ENCODE measurements at places on chromosomes 3 and 15.

DNA sequence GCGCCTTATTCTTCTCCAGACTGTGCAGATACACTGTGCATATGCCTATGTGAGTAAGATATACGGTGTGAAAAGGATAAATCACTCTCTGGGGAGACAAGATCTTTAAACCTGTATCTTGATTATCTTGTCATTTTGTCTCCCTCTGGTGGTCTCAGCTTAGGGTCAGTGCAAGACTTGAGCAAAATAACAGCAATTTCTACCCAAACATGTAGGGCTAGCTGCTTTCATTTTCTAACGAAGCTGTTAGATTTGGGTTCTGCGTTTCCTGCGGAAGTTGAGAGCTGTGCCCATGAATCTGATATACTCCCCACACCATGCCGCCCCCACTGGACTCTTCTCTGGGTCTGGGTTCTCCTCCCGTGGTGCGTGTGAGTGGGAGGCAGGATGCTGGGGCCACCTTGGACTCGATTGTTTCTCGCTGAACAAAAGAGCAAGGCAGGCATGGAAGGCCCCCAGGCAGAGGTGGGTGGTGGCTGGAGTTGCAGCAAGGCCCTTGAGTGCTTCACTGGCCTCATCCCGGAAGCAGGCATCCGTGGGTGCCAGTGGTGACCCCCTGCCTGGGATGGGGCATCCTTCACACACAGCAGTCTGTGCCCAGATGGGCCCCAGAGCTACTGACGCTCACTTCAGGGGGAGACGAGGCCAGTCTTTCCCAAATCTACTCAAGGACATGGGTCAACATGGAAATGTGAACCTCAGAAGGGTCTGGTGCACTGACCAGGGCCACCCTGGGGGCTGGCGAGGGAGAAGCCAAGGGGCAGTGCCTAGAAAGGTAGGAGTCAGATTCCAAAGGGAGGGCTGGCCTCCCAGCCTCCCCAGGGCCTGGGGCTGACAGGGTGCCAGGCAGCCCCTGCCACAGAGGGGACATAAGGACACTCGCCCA, 179.6 kb downstream of the NSMCE3 start:
- no peak for DNase-seq

DNA sequence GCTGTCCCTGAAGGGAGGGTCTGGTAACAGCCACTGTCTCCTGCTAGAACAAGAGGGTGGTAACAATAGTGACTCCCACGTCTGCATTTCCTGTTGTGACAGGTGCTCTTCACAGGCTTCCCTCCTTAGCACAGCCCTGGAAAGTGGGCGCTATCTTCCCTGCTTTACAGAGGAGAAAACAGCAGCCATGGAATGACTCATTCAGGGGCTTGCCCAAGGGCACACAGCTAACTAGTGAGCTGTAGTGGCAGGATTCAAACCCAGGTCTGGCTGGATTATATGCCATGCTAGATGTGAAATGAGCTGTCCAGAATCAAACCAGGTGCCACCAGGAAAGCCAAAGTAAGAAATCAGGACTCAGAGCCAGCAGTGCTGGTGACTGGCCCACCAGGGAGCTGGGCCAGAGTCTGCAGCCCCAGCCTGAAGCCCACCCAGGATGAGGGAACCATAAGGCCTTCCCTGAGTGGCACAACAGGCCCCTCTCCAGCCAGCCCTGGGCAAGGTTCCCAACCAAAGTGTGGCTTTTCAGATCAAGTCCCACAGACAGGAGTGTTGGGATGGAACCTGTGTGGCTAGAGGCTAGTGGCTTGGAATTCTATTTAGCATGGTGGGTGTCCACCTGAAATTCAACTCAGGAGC, 102.4 kb downstream of the ETFA start:
- DNase-seq, result no peak

DNA sequence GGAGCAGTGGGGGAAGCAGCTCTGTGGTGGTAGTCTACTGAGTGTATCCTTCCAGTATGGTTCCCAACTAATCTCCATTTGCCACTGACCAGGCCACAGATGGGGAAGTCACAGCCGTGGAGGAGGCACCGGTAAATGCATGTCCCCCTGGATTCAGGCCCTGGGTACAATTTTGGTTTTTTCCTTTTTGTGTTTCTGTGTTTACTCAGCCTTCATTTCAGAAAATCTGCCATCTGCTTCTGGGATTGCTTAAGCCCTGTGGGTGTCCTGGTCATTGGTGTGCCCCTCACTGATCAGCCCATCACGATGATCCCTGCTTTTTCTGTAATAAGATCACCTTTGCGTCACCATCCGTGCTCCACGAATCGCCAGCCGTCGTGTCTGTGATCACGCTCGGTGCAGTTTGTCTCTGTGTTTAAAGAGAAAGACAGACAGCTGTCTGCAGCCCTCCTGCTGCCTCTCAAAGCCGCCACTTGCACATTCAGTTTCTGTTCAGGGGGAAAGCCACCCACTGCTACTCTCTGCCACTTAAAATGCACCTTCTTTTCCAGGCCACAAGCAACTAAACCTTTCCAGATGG, 68.9 kb downstream of the DNASE1L3 start:
- DNase-seq, result no peak

DNA sequence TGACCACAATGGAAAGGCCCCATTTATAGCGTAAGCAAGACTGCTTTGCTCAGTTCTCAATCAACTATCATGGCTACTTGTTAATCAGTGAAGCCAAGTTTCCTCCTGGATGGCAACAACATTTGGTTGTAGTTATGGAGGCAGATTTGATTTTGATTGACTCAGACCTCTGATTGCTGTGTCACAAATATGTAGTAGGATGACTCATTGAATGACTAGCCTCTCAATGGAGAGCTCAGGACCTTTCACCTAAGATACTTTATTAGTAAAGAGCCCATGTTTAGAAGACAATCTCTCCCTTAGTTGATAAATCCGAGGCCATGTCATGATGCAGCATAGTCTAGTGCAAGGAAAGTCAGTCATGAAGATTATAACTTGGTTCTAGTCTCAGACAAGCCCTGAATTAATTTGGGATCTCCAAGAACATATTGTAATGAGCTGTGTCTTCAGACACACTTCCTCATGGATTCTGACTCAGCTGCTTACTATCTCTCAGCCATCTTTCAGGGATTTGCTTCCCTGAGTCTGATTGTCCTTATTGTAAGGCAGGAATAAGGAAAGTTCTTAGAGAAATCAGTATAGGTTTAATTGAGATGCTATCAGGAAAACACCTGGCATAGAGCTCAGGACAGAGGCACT, 397.4 kb upstream of the TMCO5A start:
- DNase-seq, result no peak

DNA sequence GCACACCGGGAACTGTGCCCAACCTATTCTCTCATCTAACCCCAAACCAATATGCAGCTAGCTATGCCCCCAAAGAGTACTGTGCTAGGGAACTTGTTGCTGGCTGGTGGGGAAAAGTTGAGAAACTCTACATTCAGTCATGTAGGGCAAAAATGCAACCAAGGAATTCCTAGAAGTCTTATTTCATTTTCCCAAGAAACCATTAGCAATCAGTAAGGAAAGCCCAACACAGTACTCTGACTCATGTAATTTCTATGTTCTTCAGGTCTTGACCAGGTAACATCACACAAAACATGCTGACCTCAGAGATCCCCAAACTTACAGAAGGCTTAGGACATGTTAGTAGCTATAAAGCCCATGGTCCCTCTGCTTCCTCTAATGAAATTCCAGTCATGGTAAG, 52.1 kb downstream of the TASOR start:
- DNase-seq, result no peak

DNA sequence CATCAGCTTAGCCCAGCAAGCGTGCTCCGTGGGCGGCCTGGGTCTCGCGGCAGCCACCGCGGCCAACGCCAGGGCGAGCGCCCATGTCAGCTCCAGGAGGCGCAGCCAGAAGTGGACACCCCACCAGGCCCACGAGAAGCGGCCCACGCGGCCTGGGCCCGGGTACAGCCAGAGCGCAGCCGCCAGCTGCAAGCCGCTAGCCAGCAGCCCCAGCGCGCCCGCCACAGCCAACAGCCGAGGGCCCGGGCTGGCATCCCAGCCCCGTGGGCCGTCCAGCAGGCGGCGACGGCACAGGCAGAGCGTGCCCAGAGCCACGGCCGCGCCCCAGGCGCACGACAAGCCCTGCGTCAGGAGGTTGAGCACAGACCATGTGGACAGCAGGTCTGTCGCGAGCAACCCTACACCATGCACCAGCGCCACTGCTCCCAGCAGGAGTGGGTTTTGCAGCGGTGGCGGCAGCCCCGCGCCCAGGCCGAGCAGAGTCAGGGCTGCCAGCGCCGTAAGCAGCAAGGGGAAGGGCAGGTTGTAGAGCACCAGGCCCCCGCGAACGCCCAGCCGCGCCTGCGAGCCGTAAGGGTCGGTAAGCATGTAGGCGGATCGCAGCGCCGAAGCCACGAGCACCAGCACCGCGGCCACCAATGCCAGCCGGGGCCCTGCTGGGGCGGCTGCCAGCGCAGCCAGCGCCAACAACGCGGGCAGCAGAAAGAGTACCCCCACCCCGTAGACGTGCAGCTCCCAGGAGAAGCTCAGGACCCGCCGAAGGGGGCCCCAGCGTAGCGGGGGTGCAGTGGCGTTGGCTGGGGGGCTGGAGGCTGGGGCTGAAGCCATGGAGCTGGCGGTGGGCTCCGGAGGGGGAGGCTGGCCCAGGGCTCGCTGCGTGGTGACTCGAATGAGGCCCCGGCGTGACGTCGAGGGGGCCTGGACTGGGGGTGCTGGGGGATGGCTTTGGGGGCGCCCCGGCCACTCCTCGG, 4.9 kb downstream of the PRRT3 start:
- DNase-seq, result no peak

DNA sequence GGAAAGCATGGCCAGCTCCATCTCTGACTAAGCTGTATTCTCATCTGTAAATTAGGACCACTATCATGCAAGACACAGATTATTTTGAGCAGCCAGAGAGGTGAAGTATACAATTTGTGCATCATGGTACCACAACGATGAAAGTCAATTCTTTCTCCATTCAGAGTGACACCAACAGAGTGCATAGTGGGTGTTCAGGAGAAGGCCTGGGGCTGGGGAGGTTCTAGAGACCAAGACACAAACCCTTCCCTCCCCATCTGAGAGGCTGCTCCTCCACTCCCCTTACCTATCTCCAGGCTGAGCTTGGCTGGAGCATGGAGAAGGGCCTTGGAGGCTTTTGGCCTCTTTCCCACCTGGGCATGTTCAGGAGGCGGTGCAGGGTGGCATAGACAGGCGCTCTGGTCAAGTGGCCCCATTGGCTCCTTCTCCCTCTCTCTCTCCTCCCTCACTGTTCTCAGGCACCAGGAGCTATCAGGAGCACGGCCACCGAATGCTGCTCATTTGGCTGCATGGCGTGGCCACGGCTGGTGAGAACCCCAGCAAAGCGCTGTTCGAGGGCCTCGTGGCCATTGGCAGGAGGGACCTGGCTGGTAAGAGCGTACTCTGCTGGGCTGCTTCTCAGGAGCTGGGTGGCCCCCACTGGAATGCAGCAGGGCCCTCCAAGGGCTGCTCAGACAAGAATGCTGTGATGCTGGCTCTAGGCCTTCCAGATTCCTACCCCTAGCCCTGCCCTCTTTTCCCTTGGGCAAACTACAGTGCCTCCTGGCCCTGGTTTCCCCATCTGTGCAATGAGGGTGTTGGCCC, 37.9 kb downstream of the ANKDD1A start:
- no peak for DNase-seq

DNA sequence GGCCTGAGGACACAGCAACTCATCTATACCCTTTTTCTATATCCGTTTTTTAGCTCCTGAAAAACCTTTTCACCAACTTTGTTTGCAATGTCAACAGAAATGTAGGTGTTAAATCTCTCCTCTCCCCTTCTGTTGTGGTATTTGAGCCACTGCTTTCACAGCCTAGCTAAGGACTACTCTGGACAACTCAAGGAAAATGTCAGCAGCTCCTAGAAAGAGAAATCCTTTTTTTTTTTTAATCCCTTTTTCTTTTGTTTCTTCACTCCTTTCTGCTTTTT, 176.6 kb downstream of the KLHL25 start:
- no peak for DNase-seq

- no peak for DNase-seq
These were observed 4.9 kb downstream of the PLOD2 start for GRCh38 chr3:146156095-146156494.

DNA sequence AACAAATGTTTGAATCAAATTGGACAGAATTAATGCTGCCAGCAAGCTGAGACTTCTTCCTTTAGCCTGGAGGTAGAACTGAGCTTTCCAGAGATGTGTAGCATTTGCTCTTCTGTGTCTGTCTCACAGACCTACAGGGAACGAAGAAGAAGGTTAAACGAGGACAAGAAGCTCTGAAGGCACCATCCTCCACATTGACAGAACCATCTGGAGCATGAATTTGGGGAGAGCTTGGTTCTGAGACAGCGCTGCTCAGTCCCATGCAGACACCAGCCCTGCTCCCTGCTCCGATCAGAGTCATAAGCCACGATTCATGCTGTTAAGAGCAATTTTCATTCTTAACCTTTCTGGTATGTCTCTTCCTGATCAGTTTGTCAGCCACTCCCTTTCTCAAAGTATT, 7.7 kb upstream of the KY start:
- DNase-seq, result no peak
